ENCODE measurements at places on chromosomes 1 and 21.

DNA sequence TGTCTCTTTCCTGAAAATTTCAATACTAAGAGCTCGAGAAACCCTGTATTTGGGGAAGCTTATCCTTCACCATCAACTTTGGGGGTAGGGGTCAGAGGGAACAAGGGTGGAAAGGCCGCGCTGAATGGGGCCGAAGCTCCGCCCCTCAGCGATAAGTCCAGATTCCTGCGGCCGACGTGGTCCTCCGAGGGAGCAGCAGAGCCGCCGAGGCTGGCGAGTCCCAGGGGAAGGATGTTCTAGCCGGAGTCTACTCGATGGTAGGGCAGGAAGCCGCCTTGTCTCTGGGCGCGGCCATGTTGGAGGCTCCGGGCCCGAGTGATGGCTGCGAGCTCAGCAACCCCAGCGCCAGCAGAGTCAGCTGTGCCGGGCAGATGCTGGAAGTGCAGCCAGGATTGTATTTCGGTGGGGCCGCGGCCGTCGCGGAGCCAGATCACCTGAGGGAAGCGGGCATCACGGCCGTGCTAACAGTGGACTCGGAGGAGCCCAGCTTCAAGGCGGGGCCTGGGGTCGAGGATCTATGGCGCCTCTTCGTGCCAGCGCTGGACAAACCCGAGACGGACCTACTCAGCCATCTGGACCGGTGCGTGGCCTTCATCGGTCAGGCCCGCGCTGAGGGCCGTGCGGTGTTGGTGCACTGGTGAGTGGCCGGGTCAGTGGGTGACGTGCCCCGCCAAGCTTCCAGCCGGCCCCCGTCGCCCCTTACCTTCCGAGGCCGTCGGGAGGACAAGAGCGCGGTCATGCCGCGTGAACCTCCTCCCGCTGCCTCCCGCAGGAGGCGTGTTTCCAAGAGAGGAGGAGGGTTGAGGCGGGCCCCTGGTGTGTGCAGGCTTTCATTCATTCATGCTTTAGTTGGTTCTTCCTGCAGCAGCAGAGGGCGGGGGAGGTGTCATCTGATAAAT is at the start of gene DUSP12:
DUSP12 (plus strand) TSS at position 278 of the 899 bp plus-strand sequence; CDS start at position 294, 16 bp downstream.
- H3K4me3 ChIP-seq, result peak within 1 kb of the TSS; percentile 90
- peaks cover 14% of the 10 kb centered on the region for H3K4me1 ChIP-seq
- peaks cover 39% of the 10 kb centered on the region for H3K36me3 ChIP-seq
- H3K27ac ChIP-seq, result peak within 1 kb of the TSS; percentile 97
- no peaks in the 10 kb centered on the region for H3K27me3 ChIP-seq
- DNase-seq, result peak; percentile 87

- no peaks in the 10 kb centered on the region for H3K4me1 ChIP-seq
- H3K27ac ChIP-seq, result no peak overlapping the region
- H3K27me3 ChIP-seq, result no peaks in the 10 kb centered on the region
- H3K4me3 ChIP-seq, result no peak overlapping the region
These were observed 21.6 kb upstream of the DIP2A start for GRCh38 chr21:46437096-46437498.

- no peaks in the 10 kb centered on the region for H3K27me3 ChIP-seq
- no peak for DNase-seq
These were observed 1554.8 kb downstream of the KCNT2 start for GRCh38 chr1:195053478-195053877.

- no peaks in the 10 kb centered on the region for H3K27me3 ChIP-seq
- peaks cover 33% of the 10 kb centered on the region for H3K4me1 ChIP-seq
- no peak overlapping the region for H3K4me3 ChIP-seq
- peaks cover 54% of the 10 kb centered on the region for H3K36me3 ChIP-seq
These were observed 24.7 kb upstream of the LRRC47 start for GRCh38 chr1:3821004-3821403.

- DNase-seq, result no peak
- H3K4me3 ChIP-seq, result no peak overlapping the region
- H3K36me3 ChIP-seq, result peaks cover 38% of the 10 kb centered on the region
- peaks cover 12% of the 10 kb centered on the region for H3K4me1 ChIP-seq
These were observed 10.8 kb downstream of the THEM4 start for GRCh38 chr1:151898519-151898991.

DNA sequence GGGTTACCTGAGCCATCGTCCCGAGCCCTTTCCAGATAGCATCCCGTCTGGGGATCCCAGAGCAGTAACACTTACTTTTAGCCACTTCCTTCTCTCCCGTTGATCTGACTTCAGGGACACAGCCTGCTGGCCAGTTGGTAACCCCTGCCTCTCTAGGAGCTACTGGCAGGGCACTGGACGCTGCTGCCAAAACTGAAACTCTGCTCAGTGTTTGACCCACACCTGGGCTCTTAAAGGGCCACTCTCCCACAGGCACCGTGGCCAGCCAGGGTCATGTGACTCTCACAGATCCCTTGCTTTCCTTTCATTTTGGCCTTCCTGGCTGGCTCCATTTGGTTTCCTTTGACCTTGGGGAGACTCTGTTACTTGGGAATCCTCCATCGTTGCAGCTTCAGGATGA is at the start of gene PIGR:
PIGR (minus strand) TSS at position 206 of the 400 bp plus-strand sequence. CDS start 5,935 bp downstream, outside the sequence.
- DNase-seq, result no peak
- H3K4me1 ChIP-seq, result peaks cover 27% of the 10 kb centered on the region
- peaks cover 3% of the 10 kb centered on the region for H3K27me3 ChIP-seq
- no peaks in the 10 kb centered on the region for H3K36me3 ChIP-seq

- no peaks in the 10 kb centered on the region for H3K27me3 ChIP-seq
- no peak overlapping the region for H3K4me3 ChIP-seq
- peaks cover 13% of the 10 kb centered on the region for H3K4me1 ChIP-seq
- no peak overlapping the region for H3K27ac ChIP-seq
- DNase-seq, result no peak
These were observed 11.1 kb upstream of the SSX2IP start for GRCh38 chr1:84701376-84701775.

DNA sequence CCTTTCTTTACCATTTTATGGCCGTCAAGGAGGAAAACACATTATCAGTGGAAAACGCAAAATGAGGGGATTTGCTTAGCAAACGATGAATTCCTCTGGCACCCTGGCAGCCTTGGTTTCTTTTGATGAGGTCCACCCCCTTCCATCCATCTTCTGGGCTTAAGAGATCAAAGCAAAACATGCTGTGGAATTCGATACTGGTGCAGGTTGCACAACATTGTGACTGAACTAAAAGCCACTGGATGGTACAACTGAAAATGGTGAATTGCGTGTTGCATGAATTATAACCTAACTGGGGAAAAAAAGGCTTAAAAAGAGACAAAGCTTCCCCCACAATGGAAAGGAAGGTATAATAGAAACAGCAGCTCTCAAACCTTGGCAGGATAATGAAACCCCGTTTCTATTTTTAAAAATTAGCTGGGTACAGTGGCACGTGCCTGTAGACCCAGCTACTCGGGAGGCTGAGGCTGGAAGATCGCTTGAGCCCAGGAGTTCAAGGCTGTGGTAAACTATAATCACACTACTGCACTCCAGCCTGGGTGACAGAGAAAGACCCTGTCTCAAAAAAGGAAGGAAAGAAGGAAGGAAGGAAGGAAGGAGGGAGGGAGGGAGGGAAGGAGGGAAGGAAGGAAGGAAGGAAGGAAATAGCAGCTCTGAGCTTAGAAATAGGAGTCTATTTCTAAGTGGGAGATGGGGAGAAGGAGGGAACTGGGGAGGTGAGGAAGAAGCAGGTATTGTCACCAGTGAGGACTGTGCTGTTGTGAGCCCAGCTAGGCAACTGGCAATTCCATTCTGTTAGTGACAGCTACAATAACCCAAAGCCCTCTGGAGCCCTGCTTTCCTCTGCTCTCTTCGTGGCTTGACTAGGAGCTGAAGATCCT is 29.0 kb upstream of the LGALS8 start:
- peaks cover 14% of the 10 kb centered on the region for H3K4me1 ChIP-seq
- H3K27ac ChIP-seq, result no peak overlapping the region
- peaks cover 15% of the 10 kb centered on the region for H3K27me3 ChIP-seq
- no peak for DNase-seq

- H3K4me3 ChIP-seq, result no peak overlapping the region
- no peak for DNase-seq
- no peaks in the 10 kb centered on the region for H3K4me1 ChIP-seq
- no peaks in the 10 kb centered on the region for H3K36me3 ChIP-seq
These were observed 768.0 kb upstream of the TMPRSS15 start for GRCh38 chr21:19171585-19171984.

DNA sequence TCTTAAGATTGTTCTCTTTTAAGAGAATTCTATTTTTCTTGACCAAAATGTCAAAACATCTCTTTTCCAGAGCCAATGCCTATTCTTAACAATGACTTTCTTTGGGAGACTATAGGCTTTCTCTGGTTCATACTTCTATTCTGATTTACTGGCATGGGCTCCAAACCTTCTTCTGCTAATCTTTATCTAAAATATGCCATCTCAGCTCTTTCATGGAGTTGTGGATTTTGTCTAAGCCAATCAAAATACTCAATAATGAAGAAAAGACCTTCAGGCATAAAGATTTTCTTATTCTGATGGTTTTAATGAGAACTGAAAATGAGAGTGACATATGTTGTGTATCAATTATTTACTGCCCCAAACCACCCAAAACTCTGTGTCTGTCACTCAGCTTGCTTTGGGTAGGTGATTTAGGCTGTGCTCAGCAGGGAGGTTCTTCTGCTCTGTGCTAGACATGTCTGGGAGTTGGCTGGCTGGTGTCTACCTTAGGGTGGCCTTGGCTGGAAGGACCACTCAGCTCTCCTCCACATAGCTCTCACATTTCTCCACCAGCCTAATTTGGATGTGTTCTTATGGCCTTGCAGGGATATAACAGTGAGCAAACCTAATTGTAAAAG is 270.8 kb downstream of the PRDM2 start:
- no peak overlapping the region for H3K27ac ChIP-seq
- H3K36me3 ChIP-seq, result no peaks in the 10 kb centered on the region
- no peaks in the 10 kb centered on the region for H3K27me3 ChIP-seq
- DNase-seq, result no peak

GRCh38 chr1:244171241-244171985 is 120.3 kb downstream of the ZBTB18 start:
- DNase-seq, result no peak
- no peak overlapping the region for H3K27ac ChIP-seq
- no peak overlapping the region for H3K4me3 ChIP-seq

- H3K36me3 ChIP-seq, result no peaks in the 10 kb centered on the region
- H3K27me3 ChIP-seq, result peaks cover 39% of the 10 kb centered on the region
- no peak overlapping the region for H3K4me3 ChIP-seq
- H3K27ac ChIP-seq, result no peak overlapping the region
These were observed 18.7 kb downstream of the CNTN2 start for GRCh38 chr1:205061665-205062069.

DNA sequence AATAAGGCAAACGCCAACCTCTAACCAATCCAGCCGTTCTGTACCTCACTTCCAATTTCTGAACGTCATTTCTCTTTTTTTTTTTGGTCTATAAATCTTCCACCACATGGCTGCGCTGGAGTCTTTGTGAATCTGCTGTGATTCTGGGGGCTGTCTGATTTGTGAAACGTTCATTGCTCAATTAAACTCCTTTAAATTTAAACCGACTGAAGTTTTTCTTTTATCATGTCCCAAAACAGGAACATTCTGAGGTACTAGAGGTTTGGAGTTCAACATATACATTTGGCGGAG is 65.5 kb upstream of the BACH1 start:
- no peaks in the 10 kb centered on the region for H3K36me3 ChIP-seq
- no peak overlapping the region for H3K4me3 ChIP-seq
- DNase-seq, result peak; percentile 16
- H3K4me1 ChIP-seq, result no peaks in the 10 kb centered on the region
- H3K27me3 ChIP-seq, result peaks cover 19% of the 10 kb centered on the region
- no peak overlapping the region for H3K27ac ChIP-seq

DNA sequence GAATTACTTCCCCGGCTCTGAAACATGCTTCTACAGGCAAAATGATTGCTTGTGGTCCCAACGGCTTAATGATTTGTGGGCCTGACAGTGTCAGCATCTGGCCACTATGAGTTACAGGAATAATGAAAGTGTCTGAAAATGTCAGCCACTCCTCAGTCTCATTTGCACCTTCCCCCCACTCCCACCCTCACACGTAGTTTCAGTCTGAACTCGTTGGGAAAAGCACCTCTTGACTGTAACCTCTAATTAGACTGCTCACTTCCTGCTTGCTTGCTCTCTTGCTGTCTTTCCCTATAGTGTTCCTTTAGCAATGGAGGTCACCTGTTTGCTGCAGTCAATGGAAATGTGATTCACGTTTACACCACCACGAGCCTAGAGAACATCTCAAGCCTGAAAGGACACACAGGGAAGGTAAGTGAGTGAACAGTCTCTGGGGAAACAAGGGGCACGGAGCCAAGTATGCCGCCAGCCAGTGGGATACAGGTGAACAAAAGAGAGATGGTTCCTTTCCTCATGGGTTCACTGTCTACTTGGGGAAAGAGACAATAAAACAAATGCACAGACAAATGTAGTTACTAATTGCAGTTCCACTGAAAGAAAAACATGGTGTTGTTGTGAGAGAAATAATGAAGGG is 27.1 kb downstream of the CFAP57 start:
- H3K27me3 ChIP-seq, result peaks cover 15% of the 10 kb centered on the region
- H3K36me3 ChIP-seq, result no peaks in the 10 kb centered on the region
- DNase-seq, result no peak
- H3K27ac ChIP-seq, result no peak overlapping the region

DNA sequence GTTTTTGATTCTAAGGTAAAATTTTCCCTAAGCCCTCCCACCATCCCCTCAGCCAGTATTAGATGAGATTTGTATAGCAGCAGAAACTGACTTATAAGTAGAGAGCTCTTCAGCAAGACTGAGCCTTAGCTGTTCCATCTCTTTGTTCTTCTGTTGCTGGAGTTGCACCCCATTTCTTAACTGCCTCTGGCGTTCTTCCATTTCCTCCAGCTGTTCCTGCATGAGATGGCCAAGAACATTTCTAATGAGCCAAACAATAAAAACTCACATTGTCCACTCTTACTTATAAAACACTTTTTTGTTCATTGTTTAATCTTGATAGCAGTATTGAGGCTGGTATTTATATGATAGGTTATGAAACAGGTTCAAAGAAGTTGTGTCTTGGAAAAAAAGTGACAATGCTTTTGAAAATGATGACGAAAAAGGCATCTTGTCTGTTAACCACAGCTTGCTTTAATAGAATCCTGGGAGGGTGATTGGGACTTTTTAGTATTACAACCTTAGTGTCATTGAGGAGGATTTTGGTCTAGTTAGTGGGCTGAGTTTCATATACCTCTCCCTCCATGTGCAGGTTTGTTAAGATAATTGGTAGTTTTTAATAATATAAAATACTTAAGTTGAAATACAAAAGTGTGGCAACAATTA is 18.3 kb downstream of the SYNC start:
- H3K27ac ChIP-seq, result no peak overlapping the region
- no peak overlapping the region for H3K4me3 ChIP-seq
- peaks cover 69% of the 10 kb centered on the region for H3K36me3 ChIP-seq

- no peaks in the 10 kb centered on the region for H3K27me3 ChIP-seq
- no peak overlapping the region for H3K27ac ChIP-seq
- no peak for DNase-seq
- no peaks in the 10 kb centered on the region for H3K4me1 ChIP-seq
- H3K36me3 ChIP-seq, result no peaks in the 10 kb centered on the region
- H3K4me3 ChIP-seq, result no peak overlapping the region
These were observed 49.5 kb upstream of the MRPS6 start for GRCh38 chr21:34023691-34024373.

DNA sequence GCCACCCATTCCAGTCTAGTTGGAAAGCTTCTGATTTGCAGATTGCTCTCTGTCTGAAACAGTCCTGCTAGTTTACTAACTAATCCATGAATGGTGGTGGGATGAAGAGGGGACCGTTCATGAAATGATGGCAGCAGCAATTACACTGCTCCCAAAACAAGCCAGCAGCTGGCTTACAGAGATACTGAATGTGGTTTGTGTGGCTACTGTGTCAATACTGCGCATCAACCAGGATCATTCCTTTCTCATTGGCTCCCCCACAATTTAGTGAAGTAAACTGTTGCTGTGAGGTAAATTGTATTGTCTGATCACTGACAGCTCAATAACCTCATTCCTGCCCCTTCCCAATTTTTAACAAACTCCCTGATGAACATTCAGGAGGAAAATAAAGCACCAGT is 191.3 kb upstream of the LMO4 start:
- no peak overlapping the region for H3K27ac ChIP-seq
- no peaks in the 10 kb centered on the region for H3K4me1 ChIP-seq
- peak; percentile 20 for DNase-seq
- no peaks in the 10 kb centered on the region for H3K36me3 ChIP-seq

Data from K562 (cell line).